ENCODE measurements at places on chromosomes 4 and X.

GRCh38 chr4:32930700-32931099, 2210.5 kb downstream of the PCDH7 start:
- no peak for DNase-seq

DNA sequence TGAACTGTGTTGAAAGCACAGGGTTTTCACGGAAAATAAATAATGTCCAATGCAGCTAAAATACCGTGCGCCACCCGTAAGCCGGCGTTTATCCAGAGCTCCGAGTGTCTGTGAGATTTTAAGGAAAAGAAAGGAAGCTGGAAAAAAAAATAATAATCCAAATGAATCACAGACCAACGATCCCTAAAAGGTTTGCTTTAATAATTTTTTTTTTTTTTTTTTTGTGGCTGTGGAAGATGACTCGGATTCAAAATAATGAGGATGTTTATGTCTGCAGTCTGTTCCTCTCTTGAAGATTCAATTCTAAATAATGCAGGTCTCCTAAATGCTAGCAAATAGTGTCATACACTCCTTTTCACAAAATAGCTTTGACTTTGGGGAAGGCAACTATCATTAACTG, 84.6 kb upstream of the PPP2R3B start:
- no peak for DNase-seq

GRCh38 chr4:32037399-32037798, 1317.2 kb downstream of the PCDH7 start:
- no peak for DNase-seq

- DNase-seq, result no peak
These were observed 145.2 kb upstream of the MAB21L2 start for GRCh38 chr4:150436598-150437370.

GRCh38 chr4:146054676-146055075, 116.1 kb upstream of the ZNF827 start:
- DNase-seq, result no peak

DNA sequence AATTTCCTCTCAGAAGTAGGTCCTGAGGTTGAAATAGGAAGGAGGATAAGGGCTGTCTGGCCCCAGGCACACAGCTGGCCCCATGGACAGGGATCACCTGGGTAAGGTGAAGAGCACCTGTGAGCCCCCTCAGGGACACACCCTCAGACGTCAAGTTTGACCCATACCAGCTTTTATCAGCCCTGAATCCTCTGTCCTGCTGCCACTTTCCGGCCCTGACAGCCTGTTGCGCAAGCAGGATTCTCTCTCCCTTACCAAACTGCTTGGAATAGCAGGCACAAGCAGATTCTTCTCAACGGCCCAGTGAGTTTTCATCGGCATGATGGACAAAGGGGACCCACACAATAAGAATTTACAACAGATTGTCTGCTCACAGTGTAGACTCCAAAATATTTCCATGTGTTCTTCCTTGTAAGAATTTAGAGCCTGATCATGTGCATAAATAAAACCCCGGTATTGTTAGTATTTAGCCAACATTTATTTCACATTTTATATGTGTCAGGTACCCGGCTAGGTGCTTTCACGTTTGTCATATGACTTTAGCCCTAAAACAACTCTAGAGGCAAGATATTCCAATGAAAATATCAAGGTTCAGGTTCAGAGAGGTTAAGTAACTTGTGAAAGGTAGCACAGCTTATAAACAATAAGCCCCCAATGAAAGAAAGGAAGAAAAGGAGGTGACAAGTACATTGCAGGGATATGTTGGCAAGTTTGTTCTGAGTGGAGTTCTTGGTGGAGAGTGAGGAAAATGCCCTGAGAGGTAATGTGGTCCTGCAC, 107.2 kb upstream of the KIT start:
- DNase-seq, result no peak

DNA sequence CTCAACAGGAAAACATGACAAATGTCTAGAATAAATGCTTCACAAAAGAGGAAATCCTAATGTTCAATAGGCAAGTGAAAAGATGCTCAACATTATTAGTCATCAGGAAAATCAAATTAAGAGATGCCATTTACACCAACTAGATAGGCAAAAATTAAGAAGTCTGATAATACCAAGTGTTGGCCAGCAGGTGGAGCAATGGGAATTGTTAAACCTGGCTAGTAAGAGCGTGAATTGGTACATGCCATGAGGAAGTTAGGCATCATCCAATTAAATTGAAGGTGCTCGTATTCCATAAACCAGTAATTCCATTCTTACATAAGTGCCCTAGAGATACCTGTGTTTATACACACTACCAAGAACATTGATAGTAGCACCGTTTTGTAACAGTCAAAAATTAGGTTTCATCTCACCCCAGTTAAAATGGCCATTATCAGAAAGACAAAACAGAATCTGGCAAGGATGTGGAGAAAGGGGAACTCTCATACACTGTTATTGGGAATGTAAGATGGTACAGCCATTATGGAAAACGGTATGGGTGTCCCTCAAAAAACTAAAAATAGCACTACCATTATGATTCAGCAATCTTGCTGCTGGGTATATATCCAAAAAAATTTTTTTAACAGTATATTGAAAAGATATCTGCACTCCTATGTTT, 14.0 kb upstream of the ZCCHC18 start:
- DNase-seq, result peak; percentile 34

GRCh38 chrX:1212532-1212931, at the start of gene CRLF2:
Gene CRLF2, minus strand, starts transcription at chrX:1212649. Its CDS starts 15 bp downstream, at chrX:1212634.
- DNase-seq, result no peak

- DNase-seq, result no peak
These were observed 185.1 kb downstream of the ADGRL3 start for GRCh38 chr4:61385256-61385655.

DNA sequence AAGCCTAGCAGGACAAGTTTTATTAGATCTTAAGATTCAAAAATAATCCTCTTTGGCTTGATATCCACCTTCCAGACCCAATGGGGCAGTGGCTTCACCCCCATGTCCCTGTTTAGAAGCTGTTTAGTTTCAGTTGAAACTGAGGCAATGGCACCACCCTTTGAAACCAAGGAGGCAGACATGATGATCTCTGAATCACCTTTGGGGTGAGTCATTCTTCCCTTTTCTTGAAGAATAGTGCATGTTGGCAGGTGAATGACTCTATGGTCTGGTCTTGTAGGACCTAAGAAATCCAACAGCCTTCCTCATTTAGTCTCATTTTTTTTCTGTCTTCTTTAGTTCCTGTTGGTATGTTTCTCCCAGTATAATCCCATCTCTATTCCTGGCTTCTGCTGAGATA, 29.5 kb upstream of the BMP15 start:
- DNase-seq, result no peak

DNA sequence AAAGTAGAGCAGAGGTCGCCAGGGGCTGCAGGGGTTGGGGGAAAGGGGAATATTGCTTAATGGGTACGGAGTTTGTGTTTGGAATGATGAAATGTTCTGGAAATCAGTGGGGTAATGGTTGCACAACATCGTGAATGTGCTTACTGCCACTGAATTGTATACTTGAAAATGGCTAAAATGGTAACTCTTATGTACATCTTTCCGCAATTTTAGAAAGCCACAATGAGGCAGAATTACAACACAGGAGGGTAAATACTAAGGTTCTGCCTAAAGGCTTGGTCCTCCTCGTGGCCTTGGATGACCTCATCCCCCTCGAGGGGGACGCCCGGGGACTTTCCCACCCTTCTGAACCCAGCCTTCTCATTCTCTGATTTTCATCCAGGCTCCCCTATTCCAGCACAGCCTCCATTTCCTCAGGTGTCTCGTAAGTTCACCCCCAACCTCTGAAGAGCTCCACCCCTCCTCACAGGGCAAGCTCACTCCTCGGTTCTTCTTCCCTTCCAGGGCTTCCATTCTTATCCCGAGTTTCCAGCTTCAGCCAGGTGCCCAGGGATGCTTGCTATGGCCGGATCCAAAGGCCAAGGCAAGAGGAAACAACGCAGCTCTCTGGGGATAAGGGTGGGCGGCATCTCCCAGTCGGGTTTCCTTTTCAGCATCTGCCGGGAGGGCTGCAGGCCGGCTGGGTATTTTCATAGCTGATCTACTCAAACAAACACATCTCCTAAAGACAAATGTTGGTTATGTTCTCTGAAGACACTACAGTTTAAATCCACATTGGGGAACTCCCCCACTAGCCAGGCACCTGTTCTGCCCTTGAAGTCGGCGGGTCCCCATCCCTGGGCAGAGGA, 71.3 kb upstream of the ACSL1 start:
- no peak for DNase-seq

DNA sequence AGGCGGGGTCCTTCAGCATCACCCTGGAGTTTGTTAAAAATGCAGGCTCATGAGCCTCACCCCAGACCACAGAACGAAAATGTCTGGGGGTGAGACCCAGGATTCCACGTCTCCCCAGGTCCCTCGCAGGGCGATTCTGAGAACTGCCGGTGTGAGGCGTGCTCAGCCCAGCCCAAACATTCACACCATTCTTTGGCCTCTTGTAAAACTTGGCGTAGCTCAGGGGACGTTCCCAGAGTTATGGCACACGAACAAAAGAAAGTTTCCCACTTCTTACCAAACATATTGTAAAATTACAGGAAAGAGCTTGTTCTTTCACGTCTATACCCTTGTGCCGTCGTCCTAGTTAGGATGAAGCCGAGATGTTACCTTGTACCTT, 12.9 kb downstream of the CD99 start:
- no peak for DNase-seq

- DNase-seq, result no peak
These were observed 84.8 kb downstream of the TIGD2 start for GRCh38 chr4:89196056-89196674.

GRCh38 chrX:2697741-2698299, 6.7 kb downstream of the CD99 start:
- no peak for DNase-seq

GRCh38 chrX:77426811-77427210, 20.4 kb upstream of the FGF16 start:
- DNase-seq, result no peak

- DNase-seq, result no peak
These were observed 99.4 kb upstream of the STX18 start for GRCh38 chr4:4641254-4641653.

- DNase-seq, result no peak
These were observed 48.2 kb downstream of the EVC2 start for GRCh38 chr4:5660185-5660584.

- no peak for DNase-seq
These were observed 345.3 kb upstream of the BMP3 start for GRCh38 chr4:80685214-80685613.

GRCh38 chr4:149466446-149466845, 349.2 kb downstream of the IQCM start:
- DNase-seq, result no peak

DNA sequence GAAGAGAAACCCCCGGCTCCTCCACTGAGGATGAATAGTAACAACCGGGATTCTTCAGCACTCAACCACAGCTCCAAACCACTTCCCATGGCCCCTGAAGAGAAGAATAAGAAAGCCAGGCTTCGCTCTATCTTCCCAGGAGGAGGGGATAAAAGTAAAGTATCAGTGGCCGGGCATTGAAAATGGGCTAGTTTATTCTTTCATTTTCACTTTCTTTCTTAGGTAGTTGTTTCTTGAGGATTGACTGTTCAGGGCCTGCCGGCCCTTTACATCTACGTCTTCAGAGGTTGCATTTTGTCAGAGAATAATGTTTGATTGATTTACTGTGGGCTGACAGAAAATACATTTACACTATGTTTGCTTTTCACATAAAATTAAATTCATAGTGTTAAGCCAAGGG, 27.1 kb downstream of the PAK3 start:
- DNase-seq, result no peak

- DNase-seq, result no peak
These were observed 475.5 kb upstream of the ADGRL3 start for GRCh38 chr4:60724623-60725022.

DNA sequence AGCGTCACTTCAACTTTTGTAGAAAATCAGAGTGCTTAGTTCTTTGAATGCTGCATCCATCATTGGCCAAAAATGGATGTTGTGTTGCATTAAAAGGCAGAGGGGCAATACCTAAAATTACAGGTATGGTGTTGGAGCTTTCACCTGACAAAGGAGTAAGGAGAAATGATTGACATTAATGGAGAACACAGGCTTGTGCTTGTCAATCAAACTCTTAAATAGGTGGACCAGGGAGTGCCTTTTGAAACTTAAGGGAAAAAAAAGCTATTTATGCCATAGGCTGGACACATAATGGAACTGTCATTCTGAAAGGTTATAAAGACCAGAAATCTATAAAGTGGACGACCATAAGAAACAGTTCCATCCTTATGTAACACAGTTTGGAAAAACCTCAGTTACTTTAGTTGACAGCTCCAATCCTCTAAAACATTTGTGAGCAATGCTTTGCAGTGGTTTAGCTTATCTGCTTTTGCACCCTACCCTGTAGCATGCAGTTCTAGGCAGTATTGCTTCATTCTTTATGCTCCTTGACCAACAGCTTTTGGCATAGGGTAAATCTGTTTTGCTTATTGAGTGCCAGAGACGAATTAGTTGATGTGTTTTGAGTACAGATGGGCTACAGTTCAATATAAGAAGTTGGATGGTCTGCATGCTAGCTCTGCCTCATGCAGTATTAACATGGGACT, 2.4 kb downstream of the HADH start:
- no peak for DNase-seq

GRCh38 chr4:52079659-52080058, 28.6 kb downstream of the SPATA18 start:
- no peak for DNase-seq

- no peak for DNase-seq
These were observed 584.3 kb downstream of the KLHL13 start for GRCh38 chrX:117532339-117532738.

DNA sequence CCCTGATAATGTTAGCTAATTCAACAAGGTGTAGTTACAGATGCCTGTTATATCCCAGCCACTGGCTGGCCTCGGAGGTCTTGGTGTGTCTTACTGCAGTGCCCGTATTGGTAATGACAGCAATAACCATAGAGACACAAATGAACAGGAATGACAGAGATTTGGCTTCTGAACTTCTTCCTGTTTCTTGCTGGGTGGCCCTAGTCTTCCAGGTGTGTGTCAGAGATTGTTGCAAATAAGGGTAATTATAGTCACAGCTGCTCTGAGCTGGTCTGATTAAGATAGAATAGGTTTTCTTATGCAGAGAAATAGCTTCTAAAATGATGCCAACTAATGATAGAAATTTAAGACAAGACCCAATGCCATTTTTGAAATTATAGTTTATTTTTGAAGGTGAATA, 64.1 kb upstream of the MAD2L1 start:
- DNase-seq, result no peak

- DNase-seq, result no peak
These were observed 227.5 kb upstream of the FGF13 start for GRCh38 chrX:138939038-138939437.

GRCh38 chr4:101977076-101977475, 186.5 kb downstream of the BANK1 start:
- DNase-seq, result no peak

- no peak for DNase-seq
These were observed 24.4 kb upstream of the FAM47B start for GRCh38 chrX:34918091-34918736.

GRCh38 chr4:89000844-89001360, 56.1 kb downstream of the FAM13A start:
- no peak for DNase-seq

All from T-helper 1 cell (primary cell).